ENCODE measurements at places on chromosomes 5 and 9.

DNA sequence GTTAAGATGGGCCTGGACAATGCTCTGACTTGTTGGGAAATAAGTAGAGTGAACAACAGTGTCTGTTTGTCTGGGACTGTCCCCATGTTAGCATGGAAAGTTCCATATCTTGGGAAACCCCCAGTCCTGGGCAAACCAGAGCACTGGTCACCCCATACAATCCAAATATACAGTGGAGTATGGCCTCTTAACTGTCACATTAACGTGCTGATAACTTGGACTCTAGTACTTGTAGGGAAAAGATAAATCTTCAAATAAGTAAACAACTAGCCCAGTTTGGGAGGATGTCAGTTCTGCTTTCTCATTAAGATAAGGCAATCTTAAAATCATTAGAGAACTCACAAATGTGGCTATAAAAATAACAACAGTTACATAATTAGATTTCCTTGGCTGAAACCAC, 47.6 kb upstream of the JAK2 start:
- no peak for DNase-seq

DNA sequence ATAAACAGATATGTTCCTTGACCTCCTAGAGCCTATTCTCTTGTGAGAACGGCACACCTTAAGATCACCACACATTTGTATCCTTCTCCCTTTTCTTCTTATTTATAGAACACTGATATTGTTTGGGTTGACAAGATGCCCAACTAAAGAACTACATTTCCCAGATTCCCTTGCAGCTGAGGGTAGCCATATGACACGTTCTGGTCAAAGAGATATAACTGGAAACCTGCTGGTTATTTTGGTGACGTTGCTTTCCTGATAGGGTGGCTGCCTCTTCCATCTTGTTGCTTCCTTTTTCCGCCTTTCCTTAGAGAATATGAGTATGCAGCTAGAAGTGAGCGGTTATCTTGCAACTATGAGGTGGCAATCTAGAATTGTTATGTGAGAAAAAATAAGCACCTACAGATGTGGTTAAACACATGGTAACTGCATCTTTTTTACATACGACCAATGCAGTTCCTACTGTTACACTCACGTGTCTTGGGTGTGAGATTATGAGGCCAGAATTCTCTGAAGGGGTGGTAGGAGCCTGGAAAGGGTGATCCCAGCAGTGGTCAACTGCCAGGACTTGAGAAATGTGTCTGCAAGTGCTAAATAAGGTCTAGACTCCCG, 72.9 kb downstream of the SEC61B start:
- DNase-seq = peak; percentile 11

GRCh38 chr9:80175286-80176150, 603.8 kb downstream of the TLE4 start:
- DNase-seq = peak; percentile 59

GRCh38 chr5:167871091-167871490, 420.4 kb upstream of the WWC1 start:
- peak; percentile 33 for DNase-seq

DNA sequence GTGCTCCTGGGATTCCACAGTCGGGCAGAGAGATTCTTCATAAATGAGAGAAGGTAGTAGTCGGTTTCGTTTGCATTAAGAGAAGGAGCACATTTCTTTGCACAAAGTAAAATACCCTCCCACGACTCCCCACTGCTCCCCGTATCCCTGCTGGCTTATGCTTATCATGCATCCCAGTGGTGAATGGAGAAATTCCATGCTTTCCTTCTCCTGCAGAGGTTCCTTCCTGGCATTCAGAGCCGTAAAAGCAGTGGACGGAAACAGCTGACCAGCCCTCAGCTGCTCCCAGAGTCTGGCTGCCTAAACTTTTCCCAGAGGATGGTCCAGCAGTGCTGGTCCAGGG, 93.1 kb downstream of the C9orf152 start:
- no peak for DNase-seq

DNA sequence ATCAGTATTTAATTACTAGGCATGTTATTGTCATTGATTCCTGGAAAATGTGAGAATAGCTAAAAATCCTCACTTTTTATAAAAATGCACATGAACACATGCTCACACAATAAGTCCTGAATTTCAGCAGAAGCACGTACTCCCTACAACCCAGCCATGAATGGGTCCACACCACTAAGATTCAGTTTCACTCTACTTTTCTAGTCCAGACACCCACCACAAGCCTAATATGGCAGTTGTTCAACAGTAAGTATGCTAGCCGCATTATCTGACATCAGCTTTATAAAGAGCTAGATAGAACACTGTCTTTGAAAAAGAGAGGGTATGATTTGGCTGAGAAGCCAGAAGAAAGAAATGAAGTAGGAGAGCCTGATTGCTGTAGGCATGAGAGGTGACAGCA, 639.3 kb downstream of the BRINP1 start:
- DNase-seq = no peak

GRCh38 chr9:113721856-113722255, 154.3 kb upstream of the ZNF618 start:
- DNase-seq = no peak

GRCh38 chr5:150079909-150080461, 6.4 kb downstream of the CSF1R start:
- no peak for DNase-seq

GRCh38 chr9:31034311-31034710, 1350.1 kb upstream of the ACO1 start:
- DNase-seq = no peak

DNA sequence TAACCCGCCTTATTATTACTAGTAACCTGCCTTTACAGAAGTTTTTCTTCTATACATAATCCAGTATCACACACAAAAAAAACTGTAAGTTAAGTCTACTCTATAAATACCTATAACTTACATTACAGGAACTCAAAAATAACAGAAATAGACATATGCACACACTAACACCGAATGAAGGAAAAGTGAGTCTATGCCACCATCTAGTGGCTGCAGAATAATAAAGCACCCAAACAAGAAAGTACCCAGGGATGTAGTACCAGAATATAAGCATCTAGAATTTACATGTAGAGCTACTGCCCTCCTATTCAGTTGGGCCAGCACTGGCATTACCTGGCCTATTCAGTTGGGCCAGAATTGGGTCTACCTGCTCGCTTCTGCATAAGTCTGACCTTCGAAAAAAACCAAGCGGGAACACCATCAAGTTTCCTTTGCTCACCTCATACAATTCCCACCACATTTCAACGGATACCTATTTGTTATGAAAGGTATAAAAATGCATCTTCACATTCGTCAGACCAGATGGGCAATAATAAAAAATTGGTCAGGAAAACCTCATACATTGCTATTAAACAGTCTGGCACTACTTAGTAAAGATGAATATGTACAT, 4.0 kb upstream of the NIPSNAP3A start:
- peak; percentile 75 for DNase-seq

- DNase-seq = no peak
Measured at GRCh38 chr5:179435731-179436315, 90.6 kb upstream of the ADAMTS2 start.

DNA sequence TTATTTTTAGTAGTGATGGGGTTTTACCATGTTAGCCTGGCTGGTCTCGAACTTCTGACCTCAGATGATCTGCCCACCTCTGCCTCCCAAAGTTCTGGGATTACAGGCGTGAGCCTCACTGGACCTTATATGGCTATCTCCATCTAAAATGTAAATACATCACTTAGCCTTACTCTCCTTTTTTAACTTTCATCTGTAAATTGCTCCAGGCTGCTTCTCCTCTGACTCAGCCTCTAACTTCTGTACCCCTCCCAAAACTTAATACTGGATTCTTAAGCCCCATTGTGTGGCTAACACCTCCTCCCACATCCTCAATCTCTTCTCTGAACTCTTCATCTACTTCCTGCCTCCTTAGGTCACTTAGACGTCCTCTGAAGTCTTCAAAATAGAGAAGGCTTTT, 4.0 kb downstream of the SNX30 start:
- peak; percentile 63 for DNase-seq

DNA sequence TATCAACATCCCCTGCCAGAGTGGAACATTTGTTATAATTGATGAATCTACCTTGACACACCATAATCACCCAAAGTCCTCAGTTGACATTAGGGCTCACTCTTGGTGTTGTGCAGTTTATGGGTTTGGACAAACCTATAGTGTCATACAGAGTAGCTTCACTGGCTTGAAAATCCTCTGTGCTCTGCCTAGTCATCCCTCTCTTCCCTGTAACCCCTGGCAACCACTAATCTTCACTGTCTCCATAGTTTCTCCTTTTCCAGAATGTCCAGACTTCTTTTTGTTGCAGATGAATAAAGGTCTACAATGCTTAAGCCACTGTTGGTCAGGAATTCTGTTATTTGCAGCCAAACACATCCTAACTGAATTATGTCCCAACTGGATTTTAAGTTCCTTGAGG, 22.5 kb upstream of the SUB1 start:
- peak; percentile 15 for DNase-seq

GRCh38 chr5:111932628-111933027, 175.6 kb upstream of the NREP start:
- no peak for DNase-seq

DNA sequence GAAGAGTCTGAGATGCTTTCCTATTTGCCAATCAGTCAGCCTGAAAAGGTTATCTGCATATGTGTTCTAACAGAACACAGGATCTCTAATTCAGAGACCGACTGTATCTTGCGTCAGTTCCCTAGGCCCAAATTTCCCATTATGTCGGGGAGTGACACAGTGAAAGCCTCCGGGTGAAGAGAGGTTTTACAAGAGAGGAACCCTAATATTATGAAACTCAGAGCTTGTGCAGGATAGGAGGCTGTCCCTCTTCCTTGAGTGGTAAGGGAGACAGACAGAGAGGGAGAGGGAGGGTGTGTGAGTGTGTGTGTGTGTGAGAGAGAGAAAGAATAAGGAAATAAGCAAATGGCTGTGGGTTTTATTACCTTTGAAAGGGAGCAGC, 1.9 kb downstream of the CD14 start:
- DNase-seq = no peak

DNA sequence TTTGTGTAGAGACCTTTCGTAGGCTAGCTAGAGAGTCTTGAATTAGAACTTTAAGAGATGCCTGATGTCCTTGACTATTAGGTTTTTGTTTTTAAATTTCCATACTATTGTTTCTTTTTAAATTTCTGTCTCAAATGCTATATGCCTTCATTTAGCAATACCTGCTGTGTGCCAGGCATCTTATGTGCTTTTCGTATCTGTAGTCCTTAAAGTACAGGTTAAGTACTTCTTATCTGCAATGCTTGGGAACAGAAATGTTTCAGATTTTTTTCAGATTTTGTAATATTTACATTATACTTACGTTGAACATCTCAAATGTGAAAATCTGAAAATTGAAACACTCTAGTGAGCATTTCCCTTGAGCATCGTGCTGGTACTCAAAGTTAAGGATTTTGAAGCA, 49.0 kb downstream of the IPO11 start:
- DNase-seq = no peak

GRCh38 chr9:78196258-78196657, 39.6 kb upstream of the CEP78 start:
- DNase-seq = no peak

- no peak for DNase-seq
Measured at GRCh38 chr9:14345354-14346230, 31.7 kb upstream of the NFIB start.

- no peak for DNase-seq
Measured at GRCh38 chr9:38022995-38023394, 46.0 kb downstream of the SHB start.

DNA sequence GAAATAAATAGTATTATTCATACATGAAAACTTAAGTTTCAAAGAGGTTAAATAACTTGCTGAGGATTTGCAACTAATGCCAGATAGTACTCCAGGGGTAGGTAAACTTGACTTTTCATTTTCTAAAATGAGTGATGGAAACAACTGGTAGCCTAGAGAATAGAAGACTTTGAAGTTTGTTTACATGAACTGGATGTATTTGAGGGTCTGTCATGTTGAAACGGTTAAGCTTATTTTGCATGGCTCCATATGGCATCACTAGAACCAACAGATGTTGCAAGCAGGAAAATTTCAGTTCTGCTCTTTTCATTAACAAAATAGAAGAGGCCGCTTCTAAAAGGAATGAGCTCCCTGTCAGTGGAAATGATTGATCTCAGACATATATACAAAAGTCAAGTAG, 105.1 kb upstream of the SGCD start:
- DNase-seq = no peak

DNA sequence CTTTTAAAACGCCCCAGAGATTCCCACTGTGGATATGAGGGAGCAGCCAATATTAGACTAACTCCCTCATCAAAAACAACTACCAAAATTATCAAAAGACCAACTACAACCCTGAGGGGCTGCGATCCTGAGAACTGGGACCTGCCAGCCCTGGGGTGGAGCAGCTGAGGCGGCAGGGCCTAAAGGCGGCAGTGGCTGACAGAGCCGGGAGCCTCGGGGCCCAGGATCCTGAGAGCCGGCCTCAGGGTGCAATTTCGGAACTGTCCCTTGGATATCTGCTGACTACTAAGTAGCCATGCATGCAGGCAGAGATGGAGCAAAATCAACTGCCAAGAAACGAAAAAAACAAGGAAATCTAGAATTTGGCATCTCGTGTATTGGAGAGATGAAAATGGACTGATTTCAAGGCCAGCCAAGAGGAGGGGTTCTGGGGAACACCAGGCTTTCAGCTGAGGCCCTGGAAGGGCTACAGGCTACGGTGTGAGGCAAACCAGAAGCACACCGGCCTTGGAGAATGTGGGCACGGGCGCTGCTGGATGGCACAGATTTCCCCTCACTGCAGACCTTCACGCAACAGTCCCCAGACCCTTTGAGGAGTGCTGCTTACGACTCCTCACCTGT, 63.6 kb upstream of the UBAC1 start:
- DNase-seq = no peak

- no peak for DNase-seq
Measured at GRCh38 chr5:74099538-74100267, 473.7 kb downstream of the ARHGEF28 start.

DNA sequence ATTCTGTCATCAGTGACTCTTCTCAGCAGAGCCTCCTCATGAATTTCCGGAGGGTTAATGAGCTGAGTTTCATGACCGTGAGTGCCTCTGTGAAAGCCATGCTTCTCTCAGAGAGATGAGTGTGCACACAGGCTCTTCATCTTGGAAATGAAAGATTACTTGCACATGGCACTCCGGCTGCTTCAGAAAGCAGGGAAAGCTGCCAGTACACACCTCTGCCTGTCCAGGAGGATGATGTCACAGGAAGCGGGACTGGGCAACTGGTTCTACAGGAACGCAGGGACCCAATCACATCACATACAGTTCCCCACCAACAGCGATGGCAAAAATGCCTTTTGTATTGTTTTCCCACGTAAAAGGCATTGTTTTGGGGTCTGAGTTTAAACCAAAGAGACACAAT, 286.0 kb upstream of the DAP start:
- DNase-seq = no peak

GRCh38 chr5:124182133-124182532, 564.3 kb downstream of the ZNF608 start:
- DNase-seq = no peak
